CD4-positive, alpha-beta T cell treated with Interleukin-12 subunit alpha and Interleukin-12 subunit beta, for 1 hour (primary cell): ENCODE measurements at places on chromosomes 12 and 14.
A peak's percentile ranks its signal among the peaks of the same experiment; 100 is the strongest.

DNA sequence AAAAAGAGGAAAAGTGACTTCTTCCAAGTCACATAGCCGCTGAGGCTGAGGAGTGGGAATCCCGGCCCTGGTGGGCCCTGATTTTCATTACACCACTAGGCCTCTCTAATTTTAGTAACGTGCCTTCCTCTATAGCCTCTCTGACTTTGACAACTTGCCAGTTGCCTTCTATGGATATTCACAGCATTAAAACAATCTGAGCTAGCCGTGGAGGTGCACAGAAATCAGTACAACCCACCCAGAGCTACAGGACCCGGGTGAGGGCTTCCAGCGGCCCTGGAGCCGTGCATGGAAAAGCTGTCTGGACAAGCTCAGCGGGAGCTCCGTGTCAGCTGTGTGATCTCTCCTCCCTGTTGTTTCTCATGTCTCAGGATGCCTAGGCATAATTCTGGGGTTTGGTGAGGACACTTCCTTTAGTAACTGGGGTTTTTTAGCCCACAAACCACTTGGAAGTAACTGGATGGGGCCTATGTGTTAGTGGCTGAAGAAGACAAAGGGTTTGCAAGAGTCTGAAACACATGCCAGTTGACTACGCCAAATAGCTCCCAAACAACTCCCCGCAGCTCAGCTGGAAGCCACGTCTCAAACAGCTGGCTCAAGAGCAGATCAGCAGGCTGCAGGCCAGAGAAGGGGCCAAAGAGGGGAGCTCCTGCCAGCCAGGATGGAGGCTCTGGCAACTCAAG is 53.0 kb downstream of the SSH1 start:
- no peak for DNase-seq

DNA sequence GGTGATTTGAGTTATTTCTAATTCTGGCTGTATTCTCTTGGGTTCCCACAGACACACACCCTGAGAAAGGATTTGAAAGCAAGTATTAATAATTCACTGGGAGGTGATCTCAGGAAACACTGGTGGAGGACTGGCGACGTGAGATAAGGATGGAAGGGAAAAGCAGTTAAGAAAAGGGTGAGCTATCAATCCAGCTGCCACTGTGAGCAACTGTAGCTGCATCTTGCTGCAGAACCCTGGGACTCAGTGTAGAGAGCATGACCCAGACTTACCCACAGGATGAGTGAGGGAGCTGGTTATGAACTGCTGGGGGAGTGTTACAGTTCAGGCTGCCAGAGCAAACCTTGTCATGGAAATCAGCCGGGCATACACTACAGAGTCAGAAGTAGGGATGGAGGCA is 71.9 kb downstream of the RESF1 start:
- no peak for DNase-seq

GRCh38 chr12:112992541-112993398 is 14.5 kb downstream of the OAS2 start:
- peak; percentile 66 for DNase-seq

- no peak for DNase-seq
Observed at GRCh38 chr14:65015391-65015790, 28.7 kb downstream of the FNTB start.

DNA sequence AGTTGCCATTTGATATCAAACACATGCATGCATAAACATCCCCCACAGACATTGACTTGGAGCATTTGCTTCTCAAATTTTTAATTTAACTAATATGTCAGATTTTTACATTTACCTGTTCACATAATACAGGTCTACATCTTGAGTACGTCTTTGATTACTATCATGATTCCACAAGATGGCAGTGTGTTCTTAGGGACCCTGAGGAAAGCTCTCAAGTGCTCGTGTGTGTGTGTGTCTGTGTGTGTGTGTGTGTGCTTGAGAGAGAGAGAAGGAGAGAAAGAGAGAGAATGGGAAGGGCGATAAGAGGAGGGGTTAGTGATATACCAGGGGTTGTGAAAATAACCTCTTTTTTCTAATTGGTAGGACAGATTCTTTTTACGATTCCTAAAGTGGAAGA is 167.1 kb upstream of the OR4E1 start:
- DNase-seq = peak; percentile 56

- no peak for DNase-seq
Observed at GRCh38 chr14:54627219-54627539, 60.3 kb downstream of the SAMD4A start.

DNA sequence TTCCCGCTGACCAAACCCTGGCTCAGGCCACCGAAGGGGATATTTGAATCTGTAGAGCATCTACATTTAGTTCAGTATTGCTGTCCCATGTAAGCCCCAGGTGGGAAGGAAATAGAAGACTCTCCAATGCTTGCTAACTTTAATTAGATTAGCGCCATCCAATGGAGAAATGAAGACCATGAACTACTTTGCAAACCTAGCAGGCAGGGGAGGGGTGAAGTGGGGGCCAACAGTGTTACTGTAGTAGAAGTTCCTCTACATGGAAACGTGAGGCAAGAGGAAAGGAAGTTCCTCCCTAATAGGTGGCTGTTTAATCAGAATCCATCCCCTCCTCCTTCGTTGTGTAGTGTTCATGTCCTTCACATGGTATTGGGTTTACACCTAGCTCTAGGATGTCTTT is 9.3 kb upstream of the DENND5B start:
- DNase-seq = no peak

DNA sequence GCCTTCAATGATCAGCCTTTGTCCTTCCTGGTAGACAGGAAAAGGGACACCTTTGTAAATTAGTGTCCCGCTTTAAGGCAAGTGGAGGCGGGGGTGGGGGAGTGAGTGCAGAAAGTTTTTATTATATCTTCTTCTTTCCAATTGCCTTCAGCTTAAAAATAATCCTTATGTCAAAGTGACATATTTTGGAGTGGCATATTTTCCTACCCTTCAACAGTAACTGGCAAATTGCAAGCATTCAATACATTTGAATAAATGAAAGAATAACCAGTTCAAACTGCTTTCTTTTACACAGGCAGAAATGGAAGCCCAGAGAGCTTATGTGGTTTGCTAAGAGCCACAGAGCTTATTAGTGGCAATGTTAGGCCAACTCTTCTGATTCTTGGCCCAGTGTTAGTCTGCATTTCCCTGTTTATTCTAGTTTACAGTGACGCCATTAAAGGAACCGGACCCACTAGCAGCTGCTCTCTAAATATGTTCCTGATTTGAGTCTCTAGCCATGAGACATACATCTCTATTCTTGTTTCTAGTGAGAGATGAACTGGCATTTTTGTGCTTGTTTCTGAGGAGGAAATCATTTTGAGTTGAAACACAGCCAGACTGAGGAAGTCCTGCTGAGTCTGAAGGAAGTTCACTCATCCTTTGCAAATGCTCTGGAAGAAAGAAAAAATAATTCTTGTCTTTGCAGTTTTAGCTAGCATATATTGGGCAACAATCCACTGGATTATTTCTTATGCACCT is 468.7 kb downstream of the NOVA1 start:
- no peak for DNase-seq

DNA sequence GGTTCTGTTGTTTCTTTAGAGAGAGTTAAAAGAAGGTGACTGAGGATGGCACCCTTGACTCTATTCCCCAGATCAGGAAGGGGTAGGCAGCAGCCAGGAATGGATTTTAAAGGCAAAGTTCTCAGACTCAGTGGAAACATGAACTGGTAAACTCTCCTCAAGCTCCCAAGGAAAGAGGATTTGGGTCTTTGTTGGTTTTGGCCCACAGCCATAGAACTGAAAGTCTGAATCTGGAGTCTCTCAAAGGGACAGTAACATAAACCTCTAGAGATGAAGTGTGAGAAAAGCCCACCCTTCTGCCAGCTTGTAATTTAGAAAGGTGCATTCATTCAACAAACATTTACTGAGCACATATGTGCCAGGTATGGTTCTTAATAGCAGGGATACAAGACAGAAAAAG is 28.6 kb upstream of the BLTP3B start:
- no peak for DNase-seq

DNA sequence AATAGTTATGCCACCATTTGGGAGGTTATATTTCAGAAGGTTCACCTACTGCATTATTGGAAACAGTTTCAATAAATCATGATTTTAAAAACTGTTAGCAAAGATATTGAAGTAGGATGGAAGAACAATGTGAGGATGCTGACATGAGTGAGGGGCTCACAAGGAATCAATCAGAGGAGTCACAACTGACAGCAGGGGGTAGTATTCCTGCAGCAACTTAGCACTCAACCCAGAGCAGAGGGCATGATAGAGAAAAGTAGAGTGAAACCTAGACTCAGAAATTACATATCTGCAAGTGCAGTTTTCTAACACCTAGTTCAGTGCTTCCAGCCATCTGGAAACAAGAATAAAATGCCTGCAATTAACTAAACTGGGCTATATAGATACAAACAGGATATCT is 772.5 kb upstream of the USP15 start:
- DNase-seq = no peak

DNA sequence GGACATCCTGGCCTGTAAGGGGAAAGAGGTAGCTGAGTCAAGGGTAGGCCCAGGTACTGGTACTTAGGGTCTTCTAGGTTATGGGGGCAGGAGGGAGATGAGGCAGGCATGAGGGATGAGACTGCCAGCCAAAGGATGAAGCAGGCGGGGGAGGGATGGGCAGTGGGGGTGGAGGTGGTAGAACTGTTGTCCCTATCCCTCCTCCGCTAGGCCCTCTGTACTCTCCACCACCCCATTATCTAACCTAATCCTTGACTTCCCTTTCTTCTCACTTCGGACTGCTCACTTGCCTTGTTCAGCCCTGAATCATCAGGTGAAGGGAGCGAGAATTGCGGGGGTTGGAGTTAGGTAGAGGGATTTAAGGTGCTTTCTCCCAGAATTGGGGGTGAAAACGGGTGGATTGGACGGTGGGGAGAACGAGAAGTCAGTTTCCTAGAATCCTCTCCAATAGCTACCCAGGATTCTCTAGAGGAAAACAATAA is 562 bp downstream of the PAN2 start:
- no peak for DNase-seq

- no peak for DNase-seq
Observed at GRCh38 chr14:105029402-105029801, 8.5 kb upstream of the CDCA4 start.

DNA sequence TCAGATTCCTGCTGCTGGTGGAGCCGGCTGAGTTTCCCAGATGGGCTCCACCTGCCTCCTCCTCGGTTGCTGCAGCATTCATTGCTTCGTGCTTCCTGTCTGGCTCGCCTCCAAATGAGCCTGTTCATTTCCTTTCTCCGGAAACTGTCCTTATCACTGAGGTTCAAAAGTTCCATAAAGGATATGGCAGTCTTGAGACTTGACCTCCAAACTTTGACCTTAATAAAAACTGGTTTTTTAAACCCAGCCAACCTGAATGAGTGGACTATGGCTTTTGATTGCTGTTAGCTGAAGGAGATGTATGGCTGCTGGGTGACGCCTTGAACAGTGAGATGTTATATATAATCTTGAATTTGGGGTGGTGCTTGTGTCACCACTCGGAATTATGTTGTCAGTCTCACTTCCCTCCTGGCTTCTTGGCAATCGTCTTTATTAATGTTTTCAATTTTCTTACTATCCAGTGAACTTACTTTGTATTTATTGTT is 62.7 kb downstream of the RASSF3 start:
- no peak for DNase-seq

GRCh38 chr12:59587710-59588109 is 8.1 kb upstream of the SLC16A7 start:
- no peak for DNase-seq
